ENCODE measurements at places on chromosomes 4 and X.

- H3K27ac ChIP-seq, result no peak overlapping the region
- no peak for DNase-seq
- peaks cover 11% of the 10 kb centered on the region for H3K36me3 ChIP-seq
- H3K4me3 ChIP-seq, result no peak overlapping the region
Measured at GRCh38 chr4:151718984-151719955, 41.5 kb downstream of the GATB start.

- no peak overlapping the region for H3K27ac ChIP-seq
- no peak overlapping the region for H3K4me3 ChIP-seq
- peaks cover 3% of the 10 kb centered on the region for H3K36me3 ChIP-seq
- H3K4me1 ChIP-seq, result peaks cover 31% of the 10 kb centered on the region
- no peak for DNase-seq
Measured at GRCh38 chr4:184506527-184507121, 32.3 kb upstream of the IRF2 start.

DNA sequence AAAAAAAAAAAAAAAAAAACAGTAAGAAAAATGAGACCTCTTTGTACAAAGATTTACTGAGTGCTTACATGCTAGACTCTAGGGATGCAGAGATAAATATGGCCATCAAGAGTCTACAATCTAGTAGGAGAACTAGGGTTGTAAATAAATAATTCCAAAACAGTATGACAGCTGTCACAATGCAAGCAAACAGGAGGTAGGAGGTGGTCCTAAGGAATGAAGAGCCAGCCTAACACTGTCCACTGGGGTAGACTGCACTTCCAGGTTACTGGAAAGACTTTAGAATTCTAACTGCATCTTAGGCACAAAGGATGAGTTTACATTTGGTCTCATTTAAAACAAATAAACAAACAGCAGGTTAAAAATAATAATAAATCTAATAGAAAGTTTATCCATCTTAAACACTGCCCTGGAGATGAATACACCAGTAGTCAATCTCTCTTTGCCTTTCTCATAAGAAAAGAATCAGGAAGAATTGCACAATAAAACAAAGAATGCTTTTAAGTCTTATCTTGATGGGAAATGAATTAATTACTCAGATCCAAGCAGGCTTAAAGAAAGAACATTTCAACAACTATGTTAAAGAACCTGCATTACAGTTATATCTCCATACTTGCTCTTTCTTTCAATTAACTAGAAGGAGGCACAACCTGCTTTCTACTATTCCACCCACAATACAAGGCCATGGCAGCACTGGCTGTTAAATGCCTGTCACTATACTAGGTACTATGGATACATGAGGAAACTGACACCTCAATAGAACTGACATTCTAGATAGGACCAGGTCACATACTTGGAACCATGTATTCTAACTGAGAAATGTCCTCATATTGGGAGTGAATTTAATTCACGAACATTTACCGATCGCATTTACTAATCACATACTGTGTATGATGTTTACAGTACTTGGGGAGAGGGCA lies 12.7 kb downstream of the ADGRA3 start:
- peaks cover 8% of the 10 kb centered on the region for H3K4me1 ChIP-seq
- no peak overlapping the region for H3K4me3 ChIP-seq
- no peaks in the 10 kb centered on the region for H3K36me3 ChIP-seq
- no peak for DNase-seq
- H3K27me3 ChIP-seq, result no peaks in the 10 kb centered on the region
- no peak overlapping the region for H3K27ac ChIP-seq

GRCh38 chr4:8185295-8185694 lies 13.8 kb upstream of the SH3TC1 start:
- no peaks in the 10 kb centered on the region for H3K36me3 ChIP-seq
- H3K4me3 ChIP-seq, result no peak overlapping the region
- H3K27ac ChIP-seq, result no peak overlapping the region

DNA sequence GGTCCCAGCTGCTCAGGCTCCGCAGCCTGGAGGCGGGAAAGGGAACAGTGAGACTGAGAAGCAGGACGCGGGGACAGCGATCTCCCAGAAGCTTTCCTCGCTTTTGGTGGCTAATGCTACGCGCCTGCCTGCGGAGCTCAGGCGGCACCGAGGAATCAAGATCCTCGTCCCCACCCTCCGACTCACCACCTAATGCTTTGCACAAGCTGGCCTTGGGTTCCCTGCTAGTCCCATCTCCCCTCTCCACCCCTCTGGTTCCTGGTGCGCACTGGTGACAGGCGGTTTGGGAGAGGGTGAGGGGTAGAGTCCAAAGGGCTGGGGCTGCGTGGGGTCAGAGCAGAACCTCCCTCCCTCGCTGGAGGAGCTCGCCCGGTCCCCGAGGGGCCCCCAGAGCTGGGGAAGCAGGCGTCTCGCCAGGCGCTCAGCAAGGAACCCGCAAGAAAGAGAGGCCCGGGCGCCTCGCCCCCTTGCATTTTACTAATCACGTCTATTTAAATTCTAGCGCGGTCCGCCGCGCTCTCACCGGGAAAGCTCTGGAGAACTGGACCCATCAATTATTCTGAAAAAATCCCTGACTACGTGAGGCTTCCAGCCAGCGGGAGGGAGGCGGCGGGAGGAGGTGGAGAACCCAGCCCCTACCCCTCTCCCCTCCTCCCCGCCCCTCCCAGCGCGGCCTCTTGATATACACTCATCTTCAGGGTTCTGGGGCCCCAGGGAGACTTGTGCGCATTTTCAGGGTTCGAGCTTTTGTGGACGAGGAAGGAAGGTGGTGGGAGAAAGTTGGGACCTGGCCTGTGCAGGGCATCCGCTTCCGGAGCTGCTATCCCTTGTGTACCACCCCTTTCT lies 9.1 kb downstream of the POU4F2 start:
- no peak overlapping the region for H3K27ac ChIP-seq
- no peak for DNase-seq
- no peak overlapping the region for H3K4me3 ChIP-seq
- peaks cover 7% of the 10 kb centered on the region for H3K36me3 ChIP-seq
- peaks cover 33% of the 10 kb centered on the region for H3K27me3 ChIP-seq

DNA sequence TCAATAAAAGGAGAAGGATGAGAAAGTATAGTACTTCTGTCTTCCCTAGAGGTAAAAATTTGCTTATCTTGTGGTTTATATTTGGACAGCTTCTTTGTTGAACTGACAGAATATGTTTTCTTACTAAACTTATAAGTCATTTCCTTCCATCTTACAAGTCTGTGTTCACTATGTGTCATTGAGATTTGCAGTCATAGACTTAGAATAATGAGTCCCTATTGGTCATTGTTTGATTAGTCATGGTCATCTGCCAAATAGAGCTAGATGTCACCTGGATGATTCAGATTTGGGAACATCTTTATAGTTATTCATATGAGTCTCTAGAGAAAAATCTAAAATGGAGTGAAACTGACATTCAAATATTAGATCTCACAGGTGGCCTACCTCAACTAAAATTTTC lies 51.5 kb downstream of the SPATA18 start:
- H3K27ac ChIP-seq, result no peak overlapping the region
- no peaks in the 10 kb centered on the region for H3K27me3 ChIP-seq
- no peak overlapping the region for H3K4me3 ChIP-seq

GRCh38 chrX:13123857-13124345 lies 79.5 kb upstream of the FAM9C start:
- peak overlapping the region; percentile 68 for H3K4me3 ChIP-seq
- H3K36me3 ChIP-seq, result peaks cover 5% of the 10 kb centered on the region
- peak; percentile 23 for DNase-seq
- H3K27ac ChIP-seq, result peak overlapping the region; percentile 89

- H3K4me1 ChIP-seq, result no peaks in the 10 kb centered on the region
- peak; percentile 58 for DNase-seq
- no peaks in the 10 kb centered on the region for H3K36me3 ChIP-seq
- no peak overlapping the region for H3K27ac ChIP-seq
- no peaks in the 10 kb centered on the region for H3K27me3 ChIP-seq
Measured at GRCh38 chrX:46978341-46979291, 66.4 kb downstream of the JADE3 start.

- H3K4me1 ChIP-seq, result no peaks in the 10 kb centered on the region
- peaks cover 15% of the 10 kb centered on the region for H3K36me3 ChIP-seq
- peaks cover 2% of the 10 kb centered on the region for H3K27me3 ChIP-seq
- DNase-seq, result no peak
Measured at GRCh38 chr4:8473198-8473919, 32.8 kb downstream of the TRMT44 start.

DNA sequence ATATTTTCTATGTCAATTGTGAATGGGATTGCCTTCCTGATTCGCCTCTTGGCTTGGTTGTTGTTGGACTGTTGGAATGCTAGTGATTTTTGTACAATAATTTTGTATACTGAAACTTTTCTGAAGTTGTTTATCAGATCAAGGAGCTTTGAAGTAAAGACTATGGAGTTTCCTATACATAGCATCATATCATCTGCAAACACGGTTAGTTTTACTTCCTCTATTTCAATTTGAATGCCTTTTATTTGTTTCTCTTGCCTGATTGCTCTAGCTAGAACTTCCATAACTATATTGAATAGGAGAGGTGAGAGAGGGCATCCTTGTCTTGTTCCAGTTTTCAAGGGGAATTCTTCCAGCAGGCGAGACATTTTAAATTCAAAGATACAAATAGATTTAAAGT lies 226.5 kb downstream of the FBXO8 start:
- H3K36me3 ChIP-seq, result no peaks in the 10 kb centered on the region
- H3K27ac ChIP-seq, result no peak overlapping the region
- DNase-seq, result no peak
- H3K4me1 ChIP-seq, result no peaks in the 10 kb centered on the region

GRCh38 chr4:159555873-159556272 lies 453.0 kb downstream of the RAPGEF2 start:
- H3K27ac ChIP-seq, result no peak overlapping the region
- H3K4me1 ChIP-seq, result no peaks in the 10 kb centered on the region
- no peak for DNase-seq
- no peaks in the 10 kb centered on the region for H3K27me3 ChIP-seq

DNA sequence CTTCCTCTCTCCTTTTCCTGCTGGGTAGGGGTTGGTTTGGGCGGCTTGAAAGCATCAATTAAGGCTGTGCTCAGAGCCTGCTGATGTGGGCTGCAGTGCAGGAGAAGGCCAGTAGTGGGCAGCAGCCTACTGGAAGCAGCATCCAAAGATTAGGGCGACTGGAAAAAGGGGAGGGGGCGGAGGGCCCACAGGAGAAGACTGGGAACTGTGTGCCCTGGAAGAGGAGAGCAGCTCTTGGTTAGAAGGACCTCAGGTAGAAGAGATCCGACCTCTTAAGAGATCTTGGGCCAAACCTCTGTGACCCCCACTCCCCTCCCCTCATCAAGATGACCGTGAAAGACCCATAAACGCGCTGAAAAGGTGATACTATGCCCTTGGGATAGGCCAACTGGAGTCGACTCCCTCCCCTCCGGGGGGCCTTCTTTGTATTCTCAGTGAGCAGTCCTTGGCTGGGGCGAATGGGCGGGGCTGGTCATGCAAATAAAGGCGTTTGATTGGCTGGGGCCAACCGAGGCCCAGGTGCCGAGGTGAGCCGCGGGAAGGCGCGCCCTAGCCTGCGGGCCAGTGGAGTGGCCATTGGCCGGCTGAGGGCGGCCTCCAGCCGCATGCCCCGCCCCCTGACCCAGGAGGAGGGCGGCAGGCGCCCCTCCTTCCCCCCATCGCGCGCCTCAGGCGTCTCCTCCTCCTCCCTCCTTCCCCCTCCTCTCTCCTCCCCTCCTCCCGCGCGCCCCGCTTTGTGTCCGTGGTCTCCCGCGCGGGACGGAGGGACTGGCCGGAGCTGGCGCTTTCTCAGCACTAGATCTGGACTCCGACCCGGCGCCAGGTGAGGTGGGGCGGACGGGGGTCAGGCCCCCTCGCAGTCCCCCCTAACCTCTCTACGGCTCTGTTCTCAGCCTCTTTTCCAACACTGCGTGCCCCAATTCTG lies 10.1 kb downstream of the DLG3 start:
- H3K4me3 ChIP-seq, result peak overlapping the region; percentile 86
- DNase-seq, result peak; percentile 62
- peaks cover 39% of the 10 kb centered on the region for H3K4me1 ChIP-seq
- H3K27ac ChIP-seq, result peak overlapping the region; percentile 85
- H3K27me3 ChIP-seq, result peaks cover 6% of the 10 kb centered on the region

GRCh38 chrX:53088136-53088974 lies 5.6 kb upstream of the KANTR start:
- H3K27ac ChIP-seq, result peak overlapping the region; percentile 94
- H3K4me1 ChIP-seq, result peaks cover 26% of the 10 kb centered on the region
- H3K4me3 ChIP-seq, result peak overlapping the region; percentile 79
- peaks cover 8% of the 10 kb centered on the region for H3K36me3 ChIP-seq
- H3K27me3 ChIP-seq, result peaks cover 28% of the 10 kb centered on the region
- DNase-seq, result peak; percentile 58

DNA sequence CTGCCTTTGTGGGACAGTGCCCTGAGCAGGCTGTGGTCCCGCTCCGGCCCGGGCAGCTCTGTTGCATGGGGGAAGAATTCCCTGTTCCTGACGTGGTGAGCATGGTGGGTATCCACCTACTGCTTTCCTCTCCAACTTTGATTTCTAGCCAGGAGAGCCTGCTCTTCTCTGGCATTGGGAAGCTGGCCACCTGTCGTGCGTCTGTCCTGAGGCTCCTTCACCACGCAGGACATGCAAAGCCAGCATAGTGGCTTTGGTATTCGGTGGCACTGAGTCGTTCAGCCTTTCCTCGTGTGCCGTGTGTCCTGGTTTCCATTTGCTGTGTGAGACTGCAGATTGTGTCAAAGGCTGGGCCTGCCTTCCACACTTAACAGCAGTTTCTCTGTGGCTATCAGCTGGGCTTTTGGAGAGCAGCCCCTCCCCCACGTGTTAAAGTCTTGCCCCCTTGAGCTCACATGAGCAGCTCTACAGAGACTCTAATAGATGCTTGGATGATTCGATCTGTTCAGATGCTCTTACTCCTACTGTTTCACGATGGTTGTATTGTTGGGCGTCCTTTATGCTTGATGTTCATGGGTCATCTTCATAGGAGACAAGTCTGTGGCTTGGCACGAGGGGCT lies 46.3 kb upstream of the CLCN4 start:
- peaks cover 58% of the 10 kb centered on the region for H3K4me1 ChIP-seq
- peak; percentile 18 for DNase-seq
- H3K36me3 ChIP-seq, result no peaks in the 10 kb centered on the region
- peak overlapping the region; percentile 78 for H3K4me3 ChIP-seq

- no peak for DNase-seq
- H3K4me3 ChIP-seq, result no peak overlapping the region
- no peaks in the 10 kb centered on the region for H3K4me1 ChIP-seq
- peaks cover 24% of the 10 kb centered on the region for H3K36me3 ChIP-seq
Measured at GRCh38 chr4:25811841-25812240, 50.9 kb downstream of the SEL1L3 start.

DNA sequence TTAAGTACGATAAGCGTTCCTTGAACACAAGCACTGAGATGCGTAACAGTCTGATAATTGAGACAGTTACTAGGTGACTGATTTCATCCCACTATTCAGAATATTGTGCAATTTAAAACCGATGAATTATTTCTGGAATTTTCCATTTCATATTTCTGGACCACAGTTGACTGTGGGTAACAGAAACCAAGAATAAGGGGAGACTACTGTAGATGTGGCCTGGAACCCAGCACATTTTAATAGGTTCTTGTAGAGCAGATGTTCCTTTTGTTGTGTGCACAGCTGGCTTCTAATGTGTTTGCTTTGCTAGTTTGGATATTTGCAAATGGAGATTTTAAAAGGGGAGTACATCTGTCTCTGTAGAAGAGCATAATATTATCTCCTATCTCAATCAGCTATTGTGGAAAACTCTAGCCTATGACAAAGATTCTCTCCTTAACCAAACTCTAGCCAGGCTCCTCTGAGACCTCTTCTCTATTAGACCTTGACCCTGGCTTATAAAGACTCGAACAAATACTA lies 16.4 kb downstream of the NAAA start:
- no peaks in the 10 kb centered on the region for H3K27me3 ChIP-seq
- H3K27ac ChIP-seq, result no peak overlapping the region
- peaks cover 46% of the 10 kb centered on the region for H3K36me3 ChIP-seq
- no peak for DNase-seq
- no peaks in the 10 kb centered on the region for H3K4me1 ChIP-seq
- no peak overlapping the region for H3K4me3 ChIP-seq

GRCh38 chr4:139324620-139325019 lies 22.3 kb upstream of the NDUFC1 start:
- no peak overlapping the region for H3K27ac ChIP-seq
- peaks cover 7% of the 10 kb centered on the region for H3K36me3 ChIP-seq
- H3K4me1 ChIP-seq, result peaks cover 75% of the 10 kb centered on the region
- H3K4me3 ChIP-seq, result no peak overlapping the region
- no peaks in the 10 kb centered on the region for H3K27me3 ChIP-seq

Data from immature natural killer cell (primary cell).